ENCODE measurements at places on chromosomes 12 and 14.
A peak's percentile ranks its signal among the peaks of the same experiment; 100 is the strongest.

DNA sequence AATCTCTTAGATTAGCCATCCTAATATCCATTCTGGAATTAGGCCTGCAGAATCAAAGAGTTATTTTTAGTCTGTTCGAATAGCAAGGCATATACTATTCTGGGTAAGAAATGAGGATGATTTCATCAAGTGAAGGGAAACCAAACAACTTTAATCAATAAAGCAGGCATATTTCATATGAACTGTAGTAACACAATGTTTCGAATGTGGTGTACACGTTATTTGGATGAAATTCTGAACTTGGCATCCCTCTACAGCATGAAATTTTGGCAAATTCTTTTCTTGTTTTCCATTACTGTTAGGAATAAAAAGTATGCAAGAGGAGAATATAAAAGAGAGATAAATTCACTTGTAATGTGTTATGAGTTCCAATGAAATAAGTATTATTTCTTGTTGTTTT, 1233.3 kb upstream of the SEL1L start:
- no peak for DNase-seq

DNA sequence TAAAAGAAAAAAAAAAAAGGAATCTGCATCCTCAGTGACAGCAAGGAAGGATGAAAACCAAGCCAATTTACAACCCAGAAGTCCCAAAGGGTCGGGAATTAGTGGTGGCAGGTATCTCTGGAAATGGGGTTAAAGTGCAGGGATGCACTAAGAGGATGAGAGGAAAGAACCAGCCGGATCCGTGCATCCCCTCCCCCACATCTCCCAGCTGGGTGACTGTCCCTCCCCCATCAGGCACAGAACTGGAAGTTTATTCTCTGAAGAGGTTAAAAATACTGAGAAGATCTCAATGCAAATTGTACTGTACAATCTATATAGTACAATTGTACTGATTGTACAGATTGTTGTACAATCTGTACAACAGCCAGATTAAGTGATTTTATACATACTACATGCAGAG, 15.4 kb downstream of the CLMN start:
- no peak for DNase-seq

DNA sequence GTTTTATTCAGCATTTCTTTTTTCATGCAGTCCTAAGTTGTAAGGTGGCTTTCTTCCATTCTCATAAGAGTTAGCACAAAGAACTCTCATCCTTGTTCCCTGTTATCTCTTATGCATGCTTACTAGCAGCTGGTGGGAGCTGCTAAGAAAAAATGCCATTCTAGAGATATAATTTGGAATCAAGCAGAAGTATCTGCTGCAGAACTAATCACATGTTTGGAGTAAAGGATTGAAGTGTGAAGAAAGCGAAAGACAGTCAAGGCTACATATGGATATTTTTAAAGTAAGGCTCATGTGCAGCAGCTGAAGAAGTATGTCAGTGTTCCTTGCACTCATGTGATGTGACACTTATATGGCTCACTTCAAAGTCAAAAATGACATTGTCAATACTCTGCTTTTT, 116.2 kb upstream of the PCED1B start:
- no peak for DNase-seq

- no peak for DNase-seq
Observed at GRCh38 chr12:29204521-29204920, 55.4 kb downstream of the FAR2 start.

GRCh38 chr12:53219956-53220693, 11.9 kb downstream of the RARG start:
- no peak for DNase-seq

DNA sequence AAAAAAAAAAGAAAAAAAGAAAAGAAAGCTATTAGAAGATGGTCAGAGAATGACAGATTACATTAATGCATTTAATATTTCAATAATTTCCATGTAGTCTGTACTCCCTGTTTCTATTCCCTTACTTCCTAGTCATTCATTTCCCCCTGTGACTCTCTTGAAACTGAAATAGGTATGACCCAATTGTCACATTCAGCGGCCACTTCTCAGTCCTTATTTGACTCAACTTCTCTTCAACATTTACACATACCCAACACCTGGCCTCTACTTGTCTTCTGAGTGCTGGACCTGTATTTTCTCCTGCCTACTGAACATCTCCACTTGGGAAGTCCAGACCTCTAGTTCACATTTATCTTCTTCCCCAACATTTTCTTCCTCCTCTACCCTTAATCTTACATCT, 7.2 kb downstream of the EEA1 start:
- no peak for DNase-seq

GRCh38 chr12:105982022-105982421, 156.7 kb downstream of the NUAK1 start:
- DNase-seq = no peak

DNA sequence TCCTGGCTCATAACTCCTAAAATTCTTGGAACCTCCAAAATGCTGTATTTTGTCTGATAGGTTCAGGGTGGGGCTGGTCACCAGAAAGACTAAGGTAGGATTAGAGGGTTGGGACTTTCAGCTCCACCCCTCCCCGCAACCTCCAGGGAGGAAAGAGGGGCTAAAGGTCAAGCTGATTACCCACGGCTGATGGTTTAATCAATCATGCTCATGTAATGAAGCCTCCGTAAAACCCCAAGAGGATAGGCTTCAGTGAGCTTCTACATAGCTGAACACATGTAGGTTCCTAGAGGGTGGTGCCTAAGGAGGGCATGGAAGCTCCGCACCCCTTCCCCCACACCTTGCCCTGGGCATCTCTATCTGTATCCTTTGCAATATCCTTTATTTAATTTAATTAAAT, 60.0 kb downstream of the DGLUCY start:
- no peak for DNase-seq

DNA sequence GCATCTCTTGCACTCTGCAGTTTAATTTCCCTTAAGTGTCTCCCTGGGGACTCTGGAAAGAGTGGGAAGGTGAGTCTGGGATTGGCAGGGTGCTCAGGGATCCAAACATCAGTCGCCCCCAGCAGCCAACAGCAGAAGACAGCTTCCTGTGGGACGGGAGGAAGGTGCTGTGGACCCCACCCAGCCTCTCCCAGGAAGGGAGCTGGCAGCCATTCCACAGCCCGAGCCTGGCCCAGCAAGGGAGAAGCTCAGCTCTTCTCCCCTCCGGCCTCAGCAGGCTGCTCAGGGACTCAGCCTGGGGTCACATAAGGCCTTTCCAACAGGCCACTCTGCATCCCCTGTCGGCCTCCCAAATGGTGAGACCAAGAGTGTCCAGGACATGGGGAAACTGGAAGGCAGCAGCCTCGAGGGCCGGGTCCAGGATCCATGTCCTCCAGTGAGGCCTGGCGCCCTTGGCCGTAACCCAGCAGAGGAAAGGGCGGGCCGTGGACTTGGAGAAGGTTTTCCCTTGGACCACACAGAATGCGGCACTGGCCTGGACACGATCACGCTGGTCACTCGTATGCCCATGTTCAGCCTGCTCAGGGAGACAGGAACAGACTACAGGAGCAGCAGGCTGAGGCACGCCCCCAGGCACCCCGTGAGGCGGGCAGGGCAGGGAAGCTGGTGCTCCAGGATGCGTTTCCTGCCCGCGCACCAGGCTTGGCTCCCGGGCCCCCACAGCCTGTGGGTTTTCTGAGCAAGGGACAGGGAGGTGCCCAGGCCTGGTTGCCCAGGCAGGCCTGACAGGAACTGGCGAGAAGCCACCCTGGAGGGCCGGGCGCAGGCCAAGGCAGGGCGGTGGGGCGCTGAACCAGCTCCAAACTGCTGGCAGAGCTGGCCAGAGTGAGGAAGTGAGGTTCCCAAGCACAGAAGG, 3.5 kb downstream of the XRCC3 start:
- no peak for DNase-seq

GRCh38 chr12:29818916-29819623, 35.3 kb upstream of the TMTC1 start:
- no peak for DNase-seq

DNA sequence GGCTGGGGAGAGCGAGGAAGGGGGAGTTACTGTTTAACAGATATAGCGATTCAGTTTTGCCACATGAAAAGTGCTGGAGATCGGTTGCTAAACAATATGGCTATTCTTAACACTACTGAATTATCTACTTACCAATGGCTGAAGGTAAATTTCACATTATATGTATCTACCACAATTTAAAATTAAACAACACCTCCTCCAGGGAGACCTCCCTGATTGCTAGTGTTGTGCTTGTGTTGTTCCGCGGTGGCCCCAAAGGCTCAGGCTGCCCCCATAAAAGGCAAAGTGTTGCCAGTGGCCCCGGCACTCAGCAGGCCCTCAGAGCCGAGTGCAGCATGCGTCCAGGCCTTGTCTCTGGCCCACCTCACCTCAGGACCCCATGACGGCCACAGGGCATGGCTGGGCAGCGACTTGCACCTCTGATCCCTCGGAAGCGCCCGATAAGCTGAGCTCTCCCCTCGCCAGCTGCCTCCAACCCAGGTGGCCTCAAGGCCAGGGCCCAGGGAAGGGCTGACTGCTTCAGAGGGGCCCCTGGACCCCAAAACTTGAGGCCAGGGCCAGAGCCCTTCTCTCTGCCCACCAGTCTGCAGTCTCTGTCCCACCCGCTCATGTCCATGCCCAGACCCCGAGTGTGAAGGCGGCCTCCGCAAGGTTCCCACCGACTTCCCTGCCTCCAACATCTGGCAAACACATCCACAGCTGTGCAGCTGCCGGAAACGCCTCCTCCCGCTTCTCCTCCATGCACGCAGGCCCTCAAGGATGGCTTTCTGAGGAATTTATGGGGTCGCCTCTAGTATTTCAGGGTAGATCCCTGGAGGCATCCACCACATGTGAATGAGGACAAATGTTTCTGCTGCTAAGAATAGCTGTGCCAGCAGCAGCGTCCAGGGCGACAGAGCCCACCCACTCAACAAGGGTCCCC, 60.0 kb downstream of the NCOR2 start:
- DNase-seq = no peak

DNA sequence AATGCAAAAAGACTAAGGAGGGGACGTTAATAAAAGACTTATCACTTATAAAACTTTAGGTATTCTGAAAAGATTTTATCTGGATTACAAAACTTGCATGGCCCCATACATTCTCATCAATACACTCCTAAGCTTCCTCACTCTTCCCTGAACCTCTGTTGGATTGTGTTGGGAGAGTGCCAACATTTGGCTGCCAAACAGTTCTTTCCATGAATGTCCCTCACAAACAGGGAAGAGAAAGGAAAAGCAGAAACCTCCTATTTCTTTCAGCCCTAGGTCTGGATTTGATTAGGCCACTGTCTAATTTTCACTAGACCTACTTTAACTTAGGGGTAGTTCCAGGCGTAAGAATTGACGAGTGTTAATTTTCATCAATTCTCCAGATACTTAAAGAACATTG, 11.7 kb downstream of the PTHLH start:
- no peak for DNase-seq

DNA sequence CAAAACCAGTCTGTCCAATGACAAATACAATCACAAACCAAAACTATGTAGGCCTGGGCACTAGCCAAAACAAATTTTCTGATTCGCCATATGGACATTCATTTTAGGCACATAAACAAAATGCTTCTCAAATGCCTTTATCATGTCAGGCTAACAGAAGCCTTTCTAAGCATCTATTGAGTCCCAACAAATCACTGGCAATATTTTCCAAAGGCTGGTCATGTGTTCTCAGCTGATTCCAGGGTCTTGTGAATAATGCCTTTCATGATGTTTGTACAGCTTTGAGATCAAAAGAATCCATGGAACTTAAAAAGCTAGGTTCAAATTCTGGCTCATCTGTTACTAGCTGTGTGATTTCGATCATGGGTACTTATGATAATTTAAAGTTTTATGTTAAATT, 16.1 kb downstream of the FSCB start:
- DNase-seq = no peak

- DNase-seq = no peak
Observed at GRCh38 chr12:92434607-92435025, 268.2 kb upstream of the PLEKHG7 start.

DNA sequence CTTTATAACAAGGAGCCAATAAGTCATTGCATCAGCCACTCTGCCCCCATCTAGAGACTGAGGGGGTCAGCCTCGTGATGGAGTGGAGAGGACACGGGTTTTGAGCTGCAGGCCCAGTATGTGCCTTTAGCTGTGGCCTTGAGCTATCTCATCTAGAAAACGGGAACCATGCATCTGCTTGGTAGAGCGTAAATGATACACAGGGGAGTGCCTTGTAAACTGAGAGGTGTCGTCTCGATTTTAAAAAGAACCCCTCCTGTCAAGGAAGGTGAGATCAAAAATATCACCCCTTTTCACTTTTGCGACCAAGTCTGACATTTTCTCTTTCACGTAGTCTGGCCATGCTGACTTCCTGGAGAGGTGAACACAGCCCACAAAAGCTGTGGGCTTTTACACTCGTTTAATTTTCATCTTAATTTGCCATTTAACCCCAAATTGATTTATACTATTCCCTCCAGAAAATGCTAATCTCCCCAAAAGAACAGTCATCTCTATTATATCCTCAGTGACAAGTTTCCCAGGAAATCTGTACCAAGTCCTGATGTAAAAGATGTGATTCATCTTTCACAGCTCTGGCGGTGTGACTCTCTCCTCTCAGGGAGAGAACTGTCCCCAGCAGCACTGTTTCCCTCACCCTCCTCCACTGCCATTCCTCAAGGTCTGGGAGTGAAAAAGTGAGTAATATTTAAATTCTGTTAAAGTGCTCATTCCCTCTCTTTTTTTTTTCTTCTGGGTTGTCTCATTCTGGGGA, 30.6 kb downstream of the VCPKMT start:
- peak; percentile 42 for DNase-seq

DNA sequence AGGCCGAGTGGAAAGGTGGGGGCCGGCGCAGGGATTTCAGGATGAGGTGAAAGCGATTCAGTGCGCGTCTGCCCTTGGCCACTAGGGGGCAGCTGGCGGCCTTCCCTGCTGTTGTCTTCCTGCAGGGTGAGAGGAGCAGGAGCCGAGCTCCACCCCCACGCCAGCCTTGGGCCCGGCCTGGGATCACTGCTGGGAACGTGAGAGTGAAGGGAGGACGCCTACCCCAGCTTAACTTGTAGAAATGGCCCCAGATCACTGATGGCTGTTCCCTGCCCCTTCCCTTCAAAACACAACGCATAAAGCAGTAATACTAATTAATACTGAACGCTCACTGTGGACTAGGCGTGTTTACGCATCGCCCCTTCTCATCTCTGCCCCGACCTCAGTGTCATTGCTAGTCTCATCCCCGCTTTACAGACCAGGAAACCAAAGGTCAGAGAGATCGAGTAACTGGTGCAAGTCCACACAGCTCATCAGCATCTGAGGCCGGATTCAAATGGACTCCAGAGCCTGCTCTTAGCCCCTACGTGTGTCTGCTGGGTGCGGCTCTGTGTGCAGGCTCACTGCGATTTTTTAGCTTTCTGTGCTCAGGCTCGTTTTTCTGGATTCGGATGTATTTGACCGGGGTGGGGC, 24.3 kb downstream of the MVK start:
- DNase-seq = peak; percentile 52

Data from kidney glomerular epithelial cell (primary cell).